Tibial artery (tissue), 4 donors: ENCODE measurements at places on chromosomes 16 and 17.
A peak's percentile ranks its signal among the peaks of the same experiment; 100 is the strongest.

DNA sequence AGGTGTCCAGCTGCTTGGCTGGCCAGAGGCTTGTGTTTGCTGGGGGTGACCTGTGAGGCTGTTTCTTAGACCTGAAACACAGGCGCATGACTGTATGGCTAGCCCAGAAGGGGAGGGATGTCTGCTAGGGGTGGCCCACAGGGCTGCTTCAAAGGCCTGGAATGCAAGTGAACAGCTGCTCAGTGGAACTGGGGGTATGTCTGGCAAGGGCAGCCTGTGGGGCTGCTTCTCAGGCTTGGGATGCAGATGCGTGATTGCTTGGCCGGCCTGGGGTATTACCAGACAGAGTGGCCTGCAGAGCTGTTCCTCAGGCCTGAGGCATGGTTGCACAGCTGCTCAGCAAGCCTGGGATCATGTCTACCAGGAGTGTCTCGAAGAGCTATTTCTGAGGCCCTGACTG is 20.5 kb downstream of the TANC2 start:
- no peak for DNase-seq

GRCh38 chr16:2339521-2340484 is 725 bp downstream of the ABCA3 start:
- peak; percentile 75 for DNase-seq

DNA sequence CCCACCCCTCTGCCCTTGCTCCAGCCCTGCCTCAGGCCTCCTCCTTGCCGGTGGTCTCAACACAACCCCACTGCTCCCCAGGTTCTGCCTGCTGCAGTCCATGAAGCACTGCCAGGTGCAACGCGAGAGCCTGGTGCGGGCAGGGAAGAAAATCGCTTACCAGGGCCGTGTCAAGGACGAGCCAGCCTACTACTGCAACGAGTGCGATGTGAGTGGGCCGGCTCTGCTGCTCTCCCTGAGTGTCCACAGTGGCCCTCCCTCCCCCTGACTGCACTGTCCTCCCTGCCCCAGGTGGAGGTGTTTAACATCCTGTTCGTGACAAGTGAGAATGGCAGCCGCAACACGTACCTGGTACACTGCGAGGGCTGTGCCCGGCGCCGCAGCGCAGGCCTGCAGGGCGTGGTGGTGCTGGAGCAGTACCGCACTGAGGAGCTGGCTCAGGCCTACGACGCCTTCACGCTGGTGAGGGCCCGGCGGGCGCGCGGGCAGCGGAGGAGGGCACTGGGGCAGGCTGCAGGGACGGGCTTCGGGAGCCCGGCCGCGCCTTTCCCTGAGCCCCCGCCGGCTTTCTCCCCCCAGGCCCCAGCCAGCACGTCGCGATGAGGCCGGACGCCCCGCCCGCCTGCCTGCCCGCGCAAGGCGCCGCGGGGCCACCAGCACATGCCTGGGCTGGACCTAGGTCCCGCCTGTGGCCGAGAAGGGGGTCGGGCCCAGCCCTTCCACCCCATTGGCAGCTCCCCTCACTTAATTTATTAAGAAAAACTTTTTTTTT is 1.8 kb upstream of the TMEM88 start:
- DNase-seq = no peak

DNA sequence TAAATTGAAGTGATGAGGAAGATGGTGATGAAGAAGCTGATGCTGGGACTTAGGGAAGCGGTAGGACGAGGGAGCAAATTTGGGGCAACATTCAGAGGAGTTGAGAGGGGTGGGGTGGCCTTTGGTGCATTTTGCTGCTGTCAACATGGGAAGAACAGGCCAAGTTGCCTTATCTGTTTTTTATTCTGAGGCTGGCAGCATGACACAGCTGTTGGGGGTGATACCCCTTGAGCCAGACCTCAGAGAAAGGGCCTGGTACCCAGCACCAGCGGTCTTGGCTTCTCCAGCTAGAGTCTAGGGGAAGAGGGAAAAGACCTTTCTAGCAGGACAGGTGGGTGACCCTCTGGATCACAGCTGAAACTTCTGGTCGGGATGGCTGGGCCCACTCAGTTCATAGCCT is 4.6 kb downstream of the IGFBP4 start:
- no peak for DNase-seq

DNA sequence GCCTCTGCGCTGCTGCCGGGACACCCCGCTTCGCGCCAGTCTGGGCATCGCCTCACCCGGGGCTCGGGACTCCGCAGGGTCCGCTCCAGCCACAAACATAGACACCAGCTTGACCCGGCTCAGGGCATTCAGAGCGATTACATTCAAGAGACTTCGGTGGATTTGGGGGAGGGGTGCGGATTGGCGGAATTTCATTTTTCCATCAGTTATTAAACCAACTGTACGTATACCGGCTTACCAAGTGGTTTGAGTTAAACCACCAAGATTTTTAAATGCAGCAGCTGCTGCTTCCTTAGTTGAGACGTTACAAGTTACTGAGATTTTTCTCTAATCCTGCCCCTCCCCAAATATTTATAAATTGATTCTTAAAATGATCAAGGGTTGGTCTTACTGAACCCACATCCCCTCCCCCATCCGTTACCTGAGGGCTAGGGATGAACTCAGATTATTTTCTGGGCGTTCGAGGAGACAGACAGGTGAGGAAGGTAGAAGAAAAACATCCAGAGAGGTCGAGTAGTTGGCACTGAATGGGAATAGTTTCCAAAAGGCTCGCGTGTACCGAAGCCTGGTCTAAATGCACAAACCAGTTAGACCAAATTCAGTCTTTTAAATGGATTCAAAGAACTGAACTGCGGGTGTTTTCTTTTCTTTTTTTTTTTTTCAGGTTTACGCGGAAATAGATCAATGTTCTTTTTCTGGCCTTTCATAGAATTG is 1.5 kb downstream of the CRHR1 start:
- no peak for DNase-seq

GRCh38 chr17:19660219-19660870 is 11.8 kb downstream of the ALDH3A2 start:
- no peak for DNase-seq
